ENCODE measurements at places on chromosomes 2 and 18. TPM values are rescaled to one million over a fixed set of nuclear protein-coding genes. Genes with fewer than 3 reads are reported as not detected.
A peak's percentile ranks its signal among the peaks of the same experiment; 100 is the strongest.

DNA sequence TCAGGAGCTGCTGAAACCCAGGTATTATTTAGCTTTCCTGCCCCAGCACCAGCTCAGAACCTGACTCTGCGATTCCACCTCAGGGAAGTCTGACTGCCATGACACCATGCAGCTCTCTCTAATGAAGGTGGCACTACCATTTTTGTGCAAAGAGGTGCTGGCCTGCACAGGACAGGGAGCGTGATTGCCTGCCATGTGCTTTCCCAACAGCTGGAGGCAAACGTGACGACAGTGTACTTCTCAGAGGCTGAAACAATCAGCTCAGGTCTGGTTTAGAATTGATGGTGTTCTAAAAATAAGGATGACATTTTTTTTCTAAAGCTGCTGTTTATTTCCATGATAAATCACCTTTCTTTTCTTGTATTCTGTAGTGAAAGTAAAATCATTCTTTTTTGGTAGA, 75.2 kb upstream of the TTC39C start:
- DNase-seq = no peak
- peaks cover under 1% of the 10 kb centered on the region for H3K4me1 ChIP-seq
- H3K4me3 ChIP-seq = no peak overlapping the region
- no peaks in the 10 kb centered on the region for H3K36me3 ChIP-seq
- H3K27me3 ChIP-seq = no peaks in the 10 kb centered on the region

SH2D6 gene
- not detected for total RNA-seq

FAP gene
- total RNA-seq = 582 TPM

GRCh38 chr18:6785001-6785400, 55.5 kb downstream of the ARHGAP28 start:
- H3K27ac ChIP-seq = peak overlapping the region; percentile 12
- no peak overlapping the region for H3K4me3 ChIP-seq
- peaks cover 15% of the 10 kb centered on the region for H3K4me1 ChIP-seq
- no peaks in the 10 kb centered on the region for H3K27me3 ChIP-seq
- no peaks in the 10 kb centered on the region for H3K36me3 ChIP-seq

DNA sequence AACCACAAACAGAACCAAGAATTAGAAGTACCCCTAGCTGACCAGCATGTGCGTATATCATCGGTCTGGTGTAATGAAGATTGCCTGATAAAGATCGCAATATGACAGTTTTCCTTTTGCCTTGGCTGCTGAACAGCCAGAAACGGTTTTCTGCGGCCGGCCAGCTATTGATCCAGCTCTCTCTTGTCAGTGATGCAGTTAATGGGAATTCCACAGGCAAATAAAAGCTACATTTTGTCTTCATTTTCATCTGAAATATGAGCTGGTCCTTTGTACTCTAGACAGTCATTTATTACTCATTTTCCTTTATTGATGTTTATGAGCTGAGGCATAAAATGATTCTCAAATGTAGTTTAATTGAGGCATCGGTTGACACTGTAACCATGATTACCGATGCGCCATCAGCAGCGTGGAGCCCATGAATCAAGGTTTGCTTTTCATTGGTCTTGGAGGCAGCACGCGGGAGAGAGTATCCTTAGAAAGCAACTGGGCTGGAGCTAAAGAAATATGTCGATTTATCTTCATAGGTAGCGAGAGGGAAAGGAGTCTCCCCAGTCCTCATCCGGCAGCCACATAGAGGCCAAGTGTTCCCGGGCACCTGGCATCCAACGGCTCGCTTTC, 535.2 kb downstream of the GALR1 start:
- H3K4me1 ChIP-seq = no peaks in the 10 kb centered on the region
- H3K36me3 ChIP-seq = no peaks in the 10 kb centered on the region
- no peaks in the 10 kb centered on the region for H3K27me3 ChIP-seq
- H3K4me3 ChIP-seq = no peak overlapping the region
- DNase-seq = no peak

DNA sequence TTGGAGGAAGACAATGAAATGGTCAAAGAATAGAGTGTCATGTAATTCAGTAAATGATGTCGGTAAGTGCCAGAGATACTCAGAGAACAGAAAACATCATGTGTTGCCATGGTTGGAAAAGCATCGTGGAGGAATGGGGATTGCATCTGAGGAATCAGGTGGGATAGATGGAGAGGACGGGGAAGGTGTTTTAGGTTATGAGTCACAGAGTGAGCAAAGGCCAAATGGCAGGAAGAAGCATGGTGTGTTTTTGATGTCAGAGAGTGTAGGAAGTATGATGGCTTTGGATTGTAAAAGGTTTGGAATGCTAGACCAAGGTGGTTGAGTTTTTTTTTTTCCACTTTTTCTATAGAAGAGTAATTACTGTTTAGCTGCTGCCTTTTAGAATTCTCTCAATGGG, 27.5 kb upstream of the CD28 start:
- no peak overlapping the region for H3K4me3 ChIP-seq
- peaks cover 48% of the 10 kb centered on the region for H3K4me1 ChIP-seq
- no peaks in the 10 kb centered on the region for H3K36me3 ChIP-seq
- DNase-seq = no peak
- H3K27me3 ChIP-seq = no peaks in the 10 kb centered on the region

CMPK2 gene
- total RNA-seq = 2.2 TPM

SCN2A gene
- total RNA-seq = 5.0 TPM

FSIP2 gene
- total RNA-seq = under 0.01 TPM

DNA sequence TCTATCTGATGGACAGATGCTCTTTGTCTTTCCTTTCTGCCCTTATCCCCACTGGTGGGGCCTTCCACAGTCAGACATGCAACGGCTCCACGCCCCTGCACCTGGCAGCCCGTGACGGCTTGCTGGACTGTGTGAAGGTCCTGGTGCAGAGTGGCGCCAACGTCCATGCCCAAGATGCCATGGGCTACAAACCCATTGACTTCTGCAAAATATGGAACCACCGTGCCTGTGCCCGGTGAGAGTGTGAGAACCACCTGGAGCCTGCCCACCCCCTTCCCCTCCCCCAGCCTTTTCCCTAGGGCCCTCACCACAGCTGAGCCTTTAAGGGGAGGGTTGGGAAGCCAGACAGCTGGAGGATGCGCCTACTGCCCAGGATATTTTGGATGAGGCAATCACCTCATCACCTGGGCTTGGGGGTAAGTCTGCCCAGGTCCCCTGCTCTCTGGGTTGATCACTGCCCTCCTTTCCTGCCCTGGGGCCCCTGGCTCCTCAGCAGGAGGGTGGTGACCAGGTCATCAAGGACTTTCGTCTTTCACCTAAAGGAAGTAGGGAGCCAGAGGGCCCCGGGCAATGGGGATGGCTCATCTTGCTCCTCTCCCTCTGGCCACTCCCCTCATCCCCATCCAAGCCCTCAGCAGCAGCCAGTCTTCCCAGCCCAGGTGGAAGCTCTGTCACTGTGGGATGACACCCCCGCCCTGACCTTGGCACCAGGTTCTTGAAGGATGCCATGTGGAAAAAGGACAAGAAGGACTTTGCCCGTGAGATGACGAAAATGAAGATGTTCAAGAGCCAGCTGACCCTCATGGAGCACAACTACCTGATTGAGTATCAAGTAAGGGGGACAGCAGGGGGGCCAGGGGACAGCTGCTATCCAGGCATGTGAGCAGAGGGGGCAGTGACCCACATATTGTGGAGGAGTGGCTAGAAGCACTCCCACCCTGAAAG, 3.7 kb downstream of the ANKRD53 start:
- DNase-seq = no peak
- peaks cover 11% of the 10 kb centered on the region for H3K36me3 ChIP-seq
- peaks cover 13% of the 10 kb centered on the region for H3K4me1 ChIP-seq
- H3K27ac ChIP-seq = no peak overlapping the region
- H3K4me3 ChIP-seq = no peak overlapping the region

- H3K36me3 ChIP-seq = no peaks in the 10 kb centered on the region
- H3K27me3 ChIP-seq = peaks cover 11% of the 10 kb centered on the region
- H3K27ac ChIP-seq = no peak within 1 kb of the TSS
- no peak within 1 kb of the TSS for H3K4me3 ChIP-seq
These were observed at the start of gene NEURL3 for GRCh38 chr2:96505231-96505889. NEURL3 (minus strand) TSS chr2:96505357; CDS start chr2:96505286, 71 bp downstream.

XRCC5 gene
- 204 TPM for total RNA-seq

- H3K27me3 ChIP-seq = no peaks in the 10 kb centered on the region
- H3K27ac ChIP-seq = no peak overlapping the region
- no peak overlapping the region for H3K4me3 ChIP-seq
- no peaks in the 10 kb centered on the region for H3K4me1 ChIP-seq
These were observed 69.2 kb downstream of the DLGAP1 start for GRCh38 chr18:4385876-4386275.

DNA sequence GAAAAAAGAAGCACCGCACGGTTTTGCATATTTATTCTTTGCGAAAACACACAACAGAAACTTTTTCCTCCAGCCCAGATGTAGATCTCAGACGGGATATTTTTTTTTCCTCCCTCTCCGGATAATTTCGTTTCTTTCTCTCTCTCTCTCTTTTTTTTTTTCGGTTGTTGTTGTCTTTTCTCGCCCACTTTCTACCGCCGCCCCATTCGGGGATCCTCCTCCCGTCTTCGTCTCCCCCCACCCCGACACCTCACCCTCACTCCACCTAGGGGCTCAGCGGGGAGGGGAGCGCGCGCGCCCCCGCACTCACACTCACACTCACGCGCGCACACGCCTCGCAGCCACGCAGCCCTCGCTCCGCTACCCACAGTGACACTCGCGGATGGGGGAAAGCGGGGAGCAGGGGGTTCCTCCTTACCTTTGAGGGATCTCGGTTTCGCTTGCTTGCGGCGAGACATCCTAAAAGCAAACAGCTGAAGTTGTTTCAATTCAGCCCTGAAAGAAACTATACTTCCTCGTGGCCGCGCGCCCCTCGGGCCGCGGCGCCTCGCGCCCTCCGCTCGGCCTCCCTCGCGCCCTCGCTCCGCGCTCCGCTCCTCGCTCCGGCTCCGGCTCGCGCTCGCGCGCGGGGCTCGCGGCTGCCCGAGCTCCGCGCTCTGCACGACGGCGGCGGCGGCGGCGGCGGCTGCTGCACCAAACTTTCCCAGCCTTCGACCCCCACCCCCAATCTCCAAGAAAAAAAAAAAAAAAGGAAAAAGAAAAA, 1.3 kb downstream of the ZNF521 start:
- H3K4me3 ChIP-seq = peak overlapping the region; percentile 87
- peaks cover 4% of the 10 kb centered on the region for H3K4me1 ChIP-seq
- peak; percentile 92 for DNase-seq

DNA sequence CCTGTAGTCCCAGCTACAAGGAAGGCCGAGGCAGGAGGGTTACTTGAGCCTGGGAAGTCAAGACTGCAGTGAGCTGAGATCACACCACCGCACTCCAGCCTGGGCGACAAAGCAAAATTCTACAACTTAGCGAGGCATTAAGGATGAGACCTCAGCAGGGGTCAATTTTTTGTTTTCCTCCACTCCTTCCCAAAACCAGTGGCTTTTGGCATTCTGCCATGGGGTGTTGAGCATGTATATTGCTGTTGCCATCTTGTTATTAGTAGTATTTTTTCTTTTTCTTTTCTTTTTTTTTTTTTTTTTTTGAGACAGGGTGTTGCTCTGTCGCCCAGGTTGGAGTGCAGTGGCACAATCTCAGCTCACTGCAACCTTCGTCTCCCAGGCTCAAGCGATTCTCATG, 8.9 kb upstream of the GIGYF2 start:
- peaks cover 5% of the 10 kb centered on the region for H3K27me3 ChIP-seq
- H3K4me3 ChIP-seq = no peak overlapping the region
- no peaks in the 10 kb centered on the region for H3K4me1 ChIP-seq
- no peak overlapping the region for H3K27ac ChIP-seq
- no peaks in the 10 kb centered on the region for H3K36me3 ChIP-seq

GRCh38 chr2:38076710-38077430, 919 bp upstream of the CYP1B1 start:
- peaks cover 22% of the 10 kb centered on the region for H3K4me1 ChIP-seq
- DNase-seq = peak; percentile 98
- H3K4me3 ChIP-seq = peak overlapping the region; percentile 80
- H3K27ac ChIP-seq = peak overlapping the region; percentile 97
- H3K27me3 ChIP-seq = peaks cover 23% of the 10 kb centered on the region

TMEM150A gene
- total RNA-seq = 20.6 TPM

GRCh38 chr2:100136310-100136709, 6.1 kb downstream of the AFF3 start:
- DNase-seq = no peak
- no peak overlapping the region for H3K27ac ChIP-seq
- peaks cover 22% of the 10 kb centered on the region for H3K27me3 ChIP-seq
- H3K36me3 ChIP-seq = no peaks in the 10 kb centered on the region
- H3K4me3 ChIP-seq = no peak overlapping the region

GRCh38 chr2:8310557-8311455, 371.1 kb upstream of the ID2 start:
- peaks cover 3% of the 10 kb centered on the region for H3K27me3 ChIP-seq
- no peaks in the 10 kb centered on the region for H3K36me3 ChIP-seq
- no peak for DNase-seq

FN1 gene
- 18,025 TPM for total RNA-seq

COL3A1 gene
- 3,160 TPM for total RNA-seq

GRCh38 chr2:203823173-203823572, 44.4 kb upstream of the CTLA4 start:
- no peaks in the 10 kb centered on the region for H3K27me3 ChIP-seq
- H3K4me3 ChIP-seq = no peak overlapping the region
- no peaks in the 10 kb centered on the region for H3K36me3 ChIP-seq
- H3K4me1 ChIP-seq = no peaks in the 10 kb centered on the region
- DNase-seq = no peak
- H3K27ac ChIP-seq = no peak overlapping the region

DNA sequence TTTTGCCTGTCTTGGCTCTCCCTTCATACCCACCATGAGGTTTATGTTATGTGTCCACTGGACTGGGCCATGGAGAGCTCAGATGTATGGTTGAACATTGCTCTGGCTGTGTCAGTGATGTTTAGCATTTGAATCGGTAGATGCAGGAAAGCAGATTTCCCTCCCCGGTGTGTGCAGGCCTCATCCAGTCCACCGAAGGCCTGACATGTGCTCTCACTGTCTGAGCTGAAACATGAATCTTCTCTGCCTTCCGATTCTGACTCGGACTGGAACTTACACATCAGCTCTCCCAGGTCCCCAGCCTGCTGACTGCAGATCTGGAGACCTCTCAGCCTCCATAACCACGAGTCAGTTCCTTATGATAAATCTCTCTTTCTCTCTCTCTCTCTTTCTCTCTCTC, 72.4 kb upstream of the SLC66A3 start:
- no peak overlapping the region for H3K4me3 ChIP-seq
- no peak overlapping the region for H3K27ac ChIP-seq
- no peaks in the 10 kb centered on the region for H3K36me3 ChIP-seq
- no peaks in the 10 kb centered on the region for H3K27me3 ChIP-seq

DNA sequence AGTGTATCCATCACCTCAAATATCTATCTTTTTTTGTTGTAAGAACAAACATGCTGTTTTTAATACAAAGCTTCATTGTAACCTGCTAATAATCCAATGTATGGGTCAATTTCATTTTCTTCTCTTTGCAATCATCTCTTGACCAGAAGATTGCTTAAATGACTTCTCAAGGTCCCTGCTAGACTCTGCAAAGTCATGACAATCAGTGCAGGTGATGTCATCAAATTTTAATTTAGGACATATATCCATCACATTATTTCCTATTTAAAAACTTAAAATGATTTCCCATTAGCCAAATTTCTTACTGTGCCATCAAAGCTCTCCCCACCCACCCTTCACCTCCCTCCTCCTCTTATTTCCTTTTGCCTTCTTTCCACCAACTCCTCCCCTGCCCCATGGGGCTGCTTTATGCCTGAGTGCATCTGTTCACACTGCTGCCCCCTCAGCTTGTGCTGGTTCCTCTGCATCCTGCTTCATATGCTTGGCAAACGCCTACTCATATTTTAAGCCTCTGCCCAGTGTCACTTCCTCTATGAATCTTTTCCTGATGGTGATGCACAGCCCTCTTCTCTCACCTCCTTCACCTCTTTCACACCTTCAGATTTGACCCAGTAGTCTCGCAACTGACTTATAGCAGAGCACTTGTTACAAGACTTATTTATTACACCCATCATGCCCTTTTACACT, 20.3 kb downstream of the PLEK start:
- no peaks in the 10 kb centered on the region for H3K36me3 ChIP-seq
- H3K27ac ChIP-seq = no peak overlapping the region
- peaks cover 28% of the 10 kb centered on the region for H3K27me3 ChIP-seq

PER2 gene
- 9.4 TPM for total RNA-seq
